ENCODE measurements at places on chromosomes 4 and X.

- no peak for DNase-seq
Observed at GRCh38 chr4:181138116-181138515, 1105.1 kb upstream of the TENM3 start.

DNA sequence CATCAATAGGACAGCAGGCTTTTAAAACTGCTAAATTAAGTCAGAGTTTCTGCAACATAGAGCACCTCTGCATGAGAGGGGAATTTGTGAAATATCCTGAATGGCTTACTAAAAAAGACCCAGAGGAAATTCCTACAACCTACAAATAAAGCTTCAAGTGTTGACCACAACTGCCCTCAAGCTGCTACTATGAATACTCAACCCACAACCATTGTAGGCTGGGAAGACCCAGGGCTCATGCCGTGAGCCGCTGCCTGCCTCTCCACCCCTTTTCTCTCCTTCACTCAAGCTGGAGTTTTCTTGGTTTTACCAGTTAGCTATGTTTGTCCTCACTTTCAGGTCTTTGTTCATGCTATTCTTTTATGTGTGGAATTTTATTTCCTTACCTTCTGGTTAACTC lies 151.6 kb downstream of the EMCN start:
- DNase-seq: no peak

DNA sequence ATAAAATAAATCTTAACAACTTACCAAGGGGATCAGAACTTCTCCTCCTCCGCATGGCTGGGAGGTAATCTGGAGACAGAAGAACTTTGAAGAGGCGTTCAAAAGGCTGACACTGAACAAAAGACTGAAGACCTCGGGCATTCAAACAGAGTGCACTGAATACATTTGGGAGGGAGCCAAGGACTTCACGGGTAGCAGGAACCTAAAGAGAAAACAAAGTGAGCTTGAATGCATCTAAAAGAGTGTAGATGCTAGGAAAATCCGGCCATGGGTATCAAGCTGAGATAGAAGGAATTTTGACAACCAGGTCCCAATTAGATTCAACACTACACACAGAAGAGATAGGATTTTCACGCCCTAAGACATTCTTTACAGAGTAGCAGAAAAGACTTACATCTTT lies 69.6 kb downstream of the HUWE1 start:
- no peak for DNase-seq

- DNase-seq: no peak
Observed at GRCh38 chr4:150248181-150248580, 169.9 kb downstream of the DCLK2 start.

GRCh38 chrX:97159916-97160800 lies 276.4 kb downstream of the RPA4 start:
- no peak for DNase-seq

DNA sequence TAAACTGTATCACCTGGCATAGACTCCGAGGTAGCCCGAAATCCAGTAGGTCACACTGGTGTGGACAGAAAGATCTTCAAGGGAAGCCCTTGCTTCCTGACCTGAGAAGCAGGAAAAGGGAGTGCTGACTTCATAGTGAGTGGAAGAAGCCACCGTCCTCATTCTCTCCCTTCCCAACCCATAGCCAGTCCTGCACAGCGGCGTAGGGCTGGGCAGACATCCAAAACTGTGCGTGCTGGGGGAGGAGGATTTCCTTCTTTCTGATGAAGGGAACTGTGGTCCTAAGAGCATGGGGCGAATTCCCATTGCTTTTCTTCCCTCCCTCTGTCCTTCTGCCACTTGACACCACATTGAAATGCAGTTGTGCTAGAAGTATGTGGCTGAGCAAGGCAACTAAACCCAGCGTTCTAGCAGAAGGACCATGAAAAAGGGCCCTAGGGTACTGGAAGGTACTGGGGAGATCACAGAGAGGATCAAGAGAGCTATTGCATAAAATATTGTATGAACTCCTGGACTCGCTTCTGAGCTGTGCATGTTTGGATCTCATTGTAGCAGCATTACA lies 66.9 kb downstream of the STOX2 start:
- DNase-seq: no peak

- no peak for DNase-seq
Observed at GRCh38 chr4:17630228-17630627, 15.8 kb downstream of the MED28 start.

- no peak for DNase-seq
Observed at GRCh38 chr4:59200992-59201391, 1999.1 kb upstream of the ADGRL3 start.

- no peak for DNase-seq
Observed at GRCh38 chr4:64715741-64716140, 306.5 kb upstream of the TECRL start.

All from stimulated activated effector memory CD8-positive, alpha-beta T cell treated with anti-CD3 and anti-CD28 coated beads, Interleukin-12 subunit alpha, Interleukin-12 subunit beta, amount 100 ng/mL, for 72 hours (primary cell).